Cerebellar nuclear complex (tissue), 1 donor: ENCODE measurements at places on chromosomes 1 and 21.

DNA sequence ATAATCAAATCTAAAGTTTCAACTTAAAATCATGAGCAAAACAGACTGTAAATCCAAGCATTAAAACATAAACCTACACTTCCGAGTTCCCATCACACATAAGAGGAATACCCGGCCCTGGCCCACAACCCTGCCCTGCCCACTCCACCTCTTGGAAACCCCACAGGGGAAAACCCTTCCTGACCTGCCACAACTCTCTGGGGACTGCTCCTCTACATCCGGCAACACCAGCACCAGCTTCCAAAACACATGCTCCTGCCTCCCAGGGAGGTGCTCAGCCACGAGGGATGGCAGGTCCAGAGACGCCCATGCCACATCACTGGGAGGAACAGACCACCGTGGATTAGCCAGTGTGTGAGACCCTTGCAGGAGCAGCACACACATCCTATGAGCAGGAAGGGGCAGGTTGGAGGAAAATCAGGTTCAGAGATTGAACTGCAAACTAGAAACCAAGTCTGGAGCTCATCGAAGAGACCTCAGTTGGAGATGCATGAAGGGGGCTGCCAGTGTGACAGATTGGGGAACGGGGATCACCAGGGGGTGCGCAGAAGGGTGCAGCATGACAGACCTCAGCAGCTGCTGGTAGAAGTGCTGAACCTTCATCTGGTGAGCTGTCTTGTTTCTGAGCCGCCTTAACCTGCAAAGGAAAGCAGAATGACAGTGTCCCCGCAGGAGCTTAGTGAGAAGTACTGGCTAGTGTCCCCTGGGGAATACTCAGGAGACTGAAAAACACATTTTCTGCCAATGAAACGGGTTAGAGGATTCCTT is 25.8 kb upstream of the LSS start:
- DNase-seq = no peak

DNA sequence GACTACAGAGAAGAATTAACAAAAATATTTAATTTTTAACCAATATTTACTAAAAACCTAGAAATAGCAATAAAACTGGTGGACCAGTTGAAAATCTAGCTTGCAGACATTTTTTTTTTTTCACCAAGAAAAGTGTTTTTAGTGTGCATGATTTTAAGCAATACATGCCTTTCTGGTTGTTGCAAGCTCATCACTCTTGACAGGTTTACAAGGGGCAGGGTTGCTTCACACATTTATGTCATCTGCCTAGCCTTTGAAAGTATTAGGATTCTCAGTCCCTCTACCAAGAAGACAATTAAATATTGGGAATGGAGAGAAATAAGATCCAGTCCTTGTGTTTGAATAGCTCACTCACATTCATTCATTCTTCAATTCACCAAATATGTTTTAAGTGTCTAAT is 53.8 kb upstream of the LYPLAL1 start:
- DNase-seq = no peak

- no peak for DNase-seq
These were observed 183.9 kb downstream of the C1orf94 start for GRCh38 chr1:34360574-34360973.

GRCh38 chr1:192832492-192832891 is 23.7 kb downstream of the RGS2 start:
- DNase-seq = no peak

DNA sequence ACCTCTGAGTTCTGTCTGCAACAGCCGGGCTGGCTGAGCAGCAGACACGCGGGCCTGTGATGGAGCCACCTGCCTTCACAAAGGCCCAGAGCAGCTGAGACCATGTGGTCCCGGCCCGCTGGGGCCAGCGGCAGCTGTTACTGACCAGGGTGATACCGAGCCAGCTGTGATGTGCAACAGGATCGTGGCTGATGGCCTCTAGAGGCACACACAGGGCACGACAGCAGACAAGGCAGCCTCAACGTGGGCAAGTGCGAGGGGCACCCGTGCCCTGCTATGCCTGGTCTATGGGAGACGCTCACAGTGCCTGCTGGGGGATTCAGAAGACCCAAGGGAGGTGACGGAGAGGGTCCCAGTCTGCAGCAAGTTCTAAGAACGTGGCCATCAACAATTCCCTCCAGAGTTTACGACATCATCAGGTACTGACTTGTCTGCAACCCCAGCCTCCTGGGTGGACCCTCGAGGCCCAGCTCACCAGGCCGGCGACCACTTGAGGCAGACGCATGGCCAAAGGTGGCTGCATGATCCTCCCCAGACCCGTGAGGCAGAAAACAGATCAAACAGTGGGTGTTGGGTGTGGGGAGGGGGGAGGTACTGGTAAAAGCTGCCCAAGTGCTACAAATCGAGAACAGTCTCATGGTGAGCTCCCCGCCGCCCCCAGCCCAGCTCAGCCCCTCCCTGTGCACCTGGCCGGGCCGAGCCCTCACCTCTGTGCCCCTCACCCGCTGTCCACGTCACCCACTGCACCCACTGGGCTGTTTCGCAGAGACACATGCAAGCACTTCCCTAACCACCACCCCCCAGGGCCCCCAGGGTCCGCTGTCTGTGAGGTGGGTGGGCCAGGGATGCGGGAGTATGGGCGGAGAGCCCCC is 6.0 kb downstream of the POFUT2 start:
- no peak for DNase-seq

GRCh38 chr1:28480308-28480707 is 25.5 kb upstream of the RCC1 start:
- DNase-seq = no peak

DNA sequence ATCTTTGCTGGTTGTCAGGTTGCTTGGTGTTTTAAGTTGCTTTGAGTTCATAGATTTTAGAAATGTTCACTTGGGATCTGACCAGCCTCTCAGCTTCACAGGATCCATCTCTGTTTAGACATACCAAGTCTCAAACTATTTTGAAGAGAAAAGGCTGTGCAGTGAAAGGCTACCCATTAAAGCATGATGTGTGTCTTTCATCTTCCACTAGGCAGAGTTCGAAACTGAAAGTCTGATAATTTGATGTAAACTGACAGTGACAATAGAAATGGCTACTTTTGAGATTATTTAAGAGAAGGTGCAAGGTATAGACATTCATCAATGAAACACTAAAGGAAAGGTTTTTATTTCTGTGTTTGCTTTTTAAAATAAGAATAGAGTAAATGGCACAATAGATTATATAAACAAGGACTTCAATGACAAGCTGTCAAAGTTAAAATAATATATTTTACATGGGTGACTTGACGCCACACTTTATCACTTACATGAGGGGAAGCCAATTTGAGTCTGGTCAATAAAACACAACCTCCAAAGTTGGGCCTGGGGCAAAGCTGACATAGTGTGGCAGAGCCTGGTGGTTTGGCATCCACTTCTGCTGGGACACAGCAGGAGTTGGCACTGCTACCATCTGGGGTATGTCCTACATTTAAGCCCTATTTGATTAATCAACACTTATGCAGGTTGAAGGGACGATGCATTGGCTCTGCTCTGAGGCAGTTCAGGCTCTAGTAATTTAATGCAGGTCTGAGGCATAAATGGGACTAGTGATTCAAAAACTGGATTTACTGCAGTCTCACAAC is 197.7 kb downstream of the CRB1 start:
- no peak for DNase-seq

GRCh38 chr1:234505769-234506102 is 26.8 kb upstream of the TARBP1 start:
- DNase-seq = no peak

DNA sequence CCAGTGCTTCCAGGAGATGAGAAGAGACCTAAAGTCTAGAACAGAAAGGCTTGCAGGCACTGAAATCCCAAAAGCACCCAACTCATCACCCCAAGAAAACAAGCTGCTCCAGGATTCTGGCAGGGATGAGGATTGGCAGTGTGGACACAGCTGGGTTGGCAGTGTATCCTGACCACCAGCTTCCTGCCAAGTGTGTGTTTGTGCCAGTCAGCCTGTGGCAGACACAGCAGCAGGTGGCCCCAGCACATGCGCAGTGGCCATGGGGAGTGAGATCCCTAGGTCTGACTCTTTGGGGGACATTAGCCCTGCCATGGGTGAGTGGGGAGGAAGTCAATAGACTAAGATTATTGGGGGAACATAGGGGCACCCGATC is 8.7 kb upstream of the SNAPIN start:
- DNase-seq = no peak

GRCh38 chr21:46080171-46081021 is 17.5 kb upstream of the COL6A2 start:
- no peak for DNase-seq

- DNase-seq = no peak
These were observed 15.9 kb downstream of the TMEM63A start for GRCh38 chr1:225866061-225866837.

DNA sequence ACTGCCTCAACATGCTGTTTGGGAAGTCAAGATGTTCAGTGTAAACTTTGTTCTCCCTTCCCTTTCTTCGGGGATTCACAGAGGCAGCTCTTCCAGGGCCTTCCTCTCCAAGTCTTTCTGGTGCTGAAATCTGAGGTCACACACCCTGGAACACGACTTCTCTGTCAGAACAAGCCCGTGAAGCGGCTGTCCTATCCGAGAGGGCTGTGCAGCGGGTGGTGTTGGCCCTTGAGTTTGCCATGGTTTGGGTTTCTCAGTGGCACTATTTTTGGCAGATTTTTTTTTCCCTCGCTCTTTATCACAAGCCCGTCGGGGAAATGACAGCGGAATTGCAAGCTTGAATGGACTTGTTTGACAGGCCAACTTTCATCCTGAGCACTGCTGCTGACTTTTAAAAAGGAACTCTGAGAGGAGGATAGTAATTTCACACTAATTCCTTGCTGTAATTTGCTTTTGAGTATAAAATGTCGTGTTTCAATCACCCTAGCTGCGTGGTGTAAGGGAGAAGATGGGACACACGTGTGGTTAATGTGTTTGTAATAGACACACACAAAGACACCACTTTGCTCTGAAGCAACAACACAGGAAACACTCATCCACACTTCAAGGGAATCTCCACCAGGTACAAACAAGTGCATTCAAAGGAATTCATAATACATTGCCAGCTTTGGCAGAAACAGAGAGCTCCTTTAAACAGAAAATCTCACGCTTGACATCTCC is 60.1 kb upstream of the TARBP1 start:
- DNase-seq = no peak

DNA sequence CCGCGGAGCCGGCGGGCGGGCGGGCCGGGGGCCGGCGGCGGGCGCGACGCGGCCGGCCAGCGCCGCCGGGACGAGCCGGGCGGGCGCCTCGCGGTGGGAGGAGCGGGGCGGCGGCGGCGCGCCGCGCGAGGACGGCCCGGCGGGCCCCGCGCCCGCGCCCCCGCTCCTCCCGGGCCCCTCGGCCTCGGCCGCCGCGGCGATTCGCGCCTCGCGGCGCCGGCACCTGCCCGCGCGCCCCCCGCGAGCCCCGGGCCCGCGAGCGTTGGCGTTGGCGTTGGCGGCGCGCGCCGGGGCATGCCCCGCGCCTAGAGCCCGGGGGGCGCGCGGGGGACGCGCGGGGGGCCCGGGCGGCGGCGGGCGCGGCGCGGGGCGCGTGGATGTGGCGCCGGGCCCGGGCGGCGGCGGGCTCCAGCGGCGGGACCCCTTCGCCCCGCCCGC is at the start of gene SKI:
Gene SKI, plus strand, starts transcription at position 163 of the 438 bp plus-strand sequence. CDS start 448 bp downstream, outside the sequence.
- no peak for DNase-seq

GRCh38 chr21:43957128-43957571 is 55.0 kb upstream of the TRAPPC10 start:
- no peak for DNase-seq

- no peak for DNase-seq
These were observed 15.0 kb upstream of the F5 start for GRCh38 chr1:169601096-169601881.

DNA sequence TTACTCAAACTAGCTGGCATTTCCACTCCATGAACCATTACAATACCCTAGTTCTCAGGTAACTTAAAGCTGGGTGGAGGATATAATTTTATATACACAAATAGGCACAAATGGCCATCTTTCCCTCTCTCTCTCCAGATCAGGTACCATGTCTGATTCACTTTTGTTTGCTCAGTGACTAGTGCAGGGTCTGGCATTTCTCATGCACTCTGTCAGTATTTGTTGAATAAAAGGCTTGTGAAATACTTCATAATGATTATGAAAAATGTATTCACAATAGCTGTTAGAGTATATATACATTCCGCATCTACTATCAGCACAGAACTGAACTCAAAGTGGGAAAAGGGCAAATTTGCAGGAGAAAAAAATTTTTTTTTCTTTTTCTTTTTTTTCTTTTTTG is 510.2 kb upstream of the USP24 start:
- DNase-seq = no peak

GRCh38 chr1:147168626-147169058 is 3.6 kb downstream of the PRKAB2 start:
- no peak for DNase-seq

GRCh38 chr1:15951341-15952153 is 24.4 kb downstream of the ZBTB17 start:
- no peak for DNase-seq

DNA sequence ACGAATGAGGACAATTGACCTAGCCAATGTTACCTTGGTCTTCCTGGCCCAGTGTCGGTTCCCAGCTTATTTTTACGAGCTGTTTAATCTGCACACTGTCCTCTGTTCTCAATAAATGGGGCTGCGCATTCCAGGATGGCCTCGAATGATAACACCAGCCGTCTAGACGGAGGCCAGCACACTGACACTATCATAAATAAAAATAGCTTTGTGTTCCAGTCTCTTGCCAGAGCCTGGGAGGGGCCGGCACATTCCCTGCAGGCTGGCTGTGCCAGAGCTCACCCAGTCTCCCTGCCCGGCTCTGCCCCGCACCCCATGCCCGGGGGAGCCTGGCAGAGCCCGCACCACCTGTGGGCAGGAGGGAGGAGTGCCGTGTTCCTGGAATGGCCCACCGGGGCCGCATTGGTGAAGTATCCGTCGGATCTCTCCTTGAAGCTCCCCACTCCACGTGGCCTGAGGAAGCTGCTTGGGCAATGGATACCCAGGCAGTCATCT is 92.1 kb downstream of the SPSB1 start:
- DNase-seq = no peak

DNA sequence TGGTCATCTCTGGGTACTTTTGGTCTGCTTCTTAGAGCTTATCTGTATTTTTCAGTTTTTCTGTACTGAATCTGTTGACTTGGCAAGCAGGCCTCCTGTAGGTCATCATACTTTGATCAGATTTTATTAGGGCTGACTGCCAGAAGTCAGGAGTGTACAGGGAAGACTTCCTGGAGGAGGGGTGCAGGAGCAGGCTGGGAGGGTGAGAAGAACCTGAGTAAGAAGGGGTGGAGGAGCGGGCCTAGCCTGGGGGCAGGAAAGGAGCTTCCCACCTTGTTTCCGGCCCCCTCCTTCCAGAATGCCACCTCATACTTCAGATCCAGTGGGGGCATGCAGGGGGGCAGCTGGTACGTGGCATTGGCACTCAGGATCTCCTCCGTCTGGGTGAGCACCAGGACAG is 18.3 kb upstream of the IL22RA1 start:
- DNase-seq = no peak

DNA sequence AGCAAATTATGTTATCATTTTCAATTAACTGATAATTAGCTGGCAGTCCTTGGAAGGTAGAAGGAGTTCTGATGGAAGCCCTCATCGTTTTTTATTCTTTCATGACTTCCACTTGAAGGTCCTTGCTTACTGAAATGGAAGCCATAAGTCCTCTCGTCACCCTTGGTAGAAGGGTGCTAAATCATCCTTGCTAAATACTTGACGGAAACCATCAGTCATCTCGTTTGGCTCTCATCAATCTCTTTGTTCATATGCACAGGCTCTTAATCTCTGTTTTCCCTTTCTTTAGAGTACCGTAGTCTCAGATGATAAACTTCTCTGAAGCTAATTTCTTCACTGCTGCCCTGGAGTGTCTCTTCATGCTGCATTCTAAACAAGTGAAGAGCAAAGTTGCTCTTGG is 34.5 kb downstream of the UCK2 start:
- DNase-seq = no peak

- DNase-seq = no peak
These were observed 5.9 kb downstream of the FCGR2A start for GRCh38 chr1:161511018-161511755.

- DNase-seq = no peak
These were observed 6.5 kb downstream of the RUNX3 start for GRCh38 chr1:24923485-24924113.
